Stimulated activated CD8-positive, alpha-beta memory T cell treated with anti-CD3 and anti-CD28 coated beads, Interleukin-7, amount 100 ng/mL, for 24 hours (primary cell): ENCODE measurements at places on chromosomes 5 and 9.

- no peak for DNase-seq
Observed at GRCh38 chr9:133428617-133429101, 6.5 kb downstream of the ADAMTS13 start.

- DNase-seq, result no peak
Observed at GRCh38 chr5:82396871-82397514, 118.8 kb upstream of the RPS23 start.

DNA sequence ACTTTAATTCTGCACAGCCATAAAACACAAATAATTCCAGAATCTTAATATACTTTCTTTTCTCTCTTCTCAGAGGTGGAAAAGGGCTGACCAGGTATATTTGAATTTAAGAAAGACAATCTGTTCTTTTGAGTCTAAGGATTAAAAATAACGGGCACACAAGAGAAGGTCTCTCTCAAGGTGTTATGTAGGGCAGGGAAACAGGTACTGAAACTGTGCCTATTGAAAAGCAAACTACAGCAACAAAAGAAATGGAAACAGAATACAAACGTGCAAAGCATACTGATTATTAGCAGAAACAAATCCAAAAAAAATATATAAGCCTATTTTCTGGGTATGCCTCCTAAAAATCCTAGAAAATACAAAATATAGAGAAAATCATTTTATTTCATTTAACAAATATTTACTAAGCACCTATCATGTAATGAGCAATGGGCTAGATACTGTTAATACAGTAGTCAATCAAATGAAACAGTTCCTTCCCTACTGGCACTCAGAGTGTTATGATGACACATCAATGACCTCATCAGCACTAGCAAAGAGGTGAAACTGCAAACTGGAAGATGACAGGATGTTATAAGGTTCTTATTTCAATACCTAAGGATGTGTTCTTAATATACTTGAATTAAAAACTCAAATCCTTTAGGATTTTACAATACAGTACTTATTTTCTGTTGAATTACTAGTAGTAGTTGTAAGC lies 87.7 kb downstream of the AUH start:
- DNase-seq, result no peak

GRCh38 chr9:91415290-91415689 lies 8.3 kb downstream of the NFIL3 start:
- no peak for DNase-seq

DNA sequence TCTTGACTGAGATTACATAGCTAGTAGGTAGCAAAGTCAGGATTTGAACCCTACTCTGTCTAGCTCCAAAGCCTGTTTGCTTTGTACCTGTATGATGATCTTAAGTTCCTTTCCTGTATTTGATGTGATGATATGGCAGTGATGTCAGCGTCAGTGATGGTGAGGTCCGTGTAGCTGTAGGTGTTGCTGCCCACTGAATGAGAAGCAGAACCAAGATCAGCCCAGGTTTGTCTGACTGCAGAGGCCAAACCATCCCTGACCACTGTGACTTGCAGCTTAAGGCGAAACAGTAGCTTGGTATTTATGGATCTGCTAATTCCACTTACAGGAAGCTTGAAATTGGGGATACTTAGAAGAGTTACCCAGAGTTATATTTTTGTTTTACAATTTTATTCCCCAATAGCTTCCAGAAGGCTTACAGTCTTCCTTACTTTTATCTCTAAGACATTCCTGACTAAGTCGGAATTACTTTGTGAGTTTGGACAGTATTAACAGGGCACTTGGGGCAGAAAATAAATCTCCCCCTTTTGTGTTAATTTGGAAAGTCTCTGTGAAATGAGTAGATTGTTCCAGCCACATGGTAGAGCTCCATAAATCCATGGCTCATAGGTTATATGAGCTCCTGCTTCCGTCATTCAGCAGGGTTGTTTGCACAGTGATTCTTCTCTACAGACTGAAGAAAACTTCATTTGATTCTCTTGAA lies 273.4 kb downstream of the NR3C1 start:
- DNase-seq, result no peak

- no peak for DNase-seq
Observed at GRCh38 chr9:107119735-107120134, 163.3 kb upstream of the RAD23B start.
